GM23248 (cell line): ENCODE measurements at places on chromosomes 6 and 20. TPM values are rescaled to one million over a fixed set of nuclear protein-coding genes. Genes with fewer than 3 reads are reported as not detected.

GRCh38 chr20:35291654-35292503 is at the start of gene FAM83C:
FAM83C (minus strand) TSS chr20:35292425; CDS start chr20:35292304, 121 bp downstream.
- H3K27me3 ChIP-seq, result no peaks in the 10 kb centered on the region
- 0 out of 2 replicates have a peak, but pooled peaks cover 1% of the 10 kb centered on the region for H3K4me1 ChIP-seq
- no peaks in the 10 kb centered on the region for H3K36me3 ChIP-seq
- H3K27ac ChIP-seq, result no peak within 1 kb of the TSS

GRCh38 chr20:9838378-9839295 is at the start of gene PAK5:
PAK5 (minus strand) TSS chr20:9839076; CDS start chr20:9644328, 194,748 bp downstream.
- H3K4me3 ChIP-seq, result no peak within 1 kb of the TSS
- peaks cover 16% of the 10 kb centered on the region for H3K27me3 ChIP-seq
- no peak within 1 kb of the TSS for H3K27ac ChIP-seq
- H3K4me1 ChIP-seq, result no peaks in the 10 kb centered on the region

Gene SSTR4
- not detected in 2 replicates for total RNA-seq

DNA sequence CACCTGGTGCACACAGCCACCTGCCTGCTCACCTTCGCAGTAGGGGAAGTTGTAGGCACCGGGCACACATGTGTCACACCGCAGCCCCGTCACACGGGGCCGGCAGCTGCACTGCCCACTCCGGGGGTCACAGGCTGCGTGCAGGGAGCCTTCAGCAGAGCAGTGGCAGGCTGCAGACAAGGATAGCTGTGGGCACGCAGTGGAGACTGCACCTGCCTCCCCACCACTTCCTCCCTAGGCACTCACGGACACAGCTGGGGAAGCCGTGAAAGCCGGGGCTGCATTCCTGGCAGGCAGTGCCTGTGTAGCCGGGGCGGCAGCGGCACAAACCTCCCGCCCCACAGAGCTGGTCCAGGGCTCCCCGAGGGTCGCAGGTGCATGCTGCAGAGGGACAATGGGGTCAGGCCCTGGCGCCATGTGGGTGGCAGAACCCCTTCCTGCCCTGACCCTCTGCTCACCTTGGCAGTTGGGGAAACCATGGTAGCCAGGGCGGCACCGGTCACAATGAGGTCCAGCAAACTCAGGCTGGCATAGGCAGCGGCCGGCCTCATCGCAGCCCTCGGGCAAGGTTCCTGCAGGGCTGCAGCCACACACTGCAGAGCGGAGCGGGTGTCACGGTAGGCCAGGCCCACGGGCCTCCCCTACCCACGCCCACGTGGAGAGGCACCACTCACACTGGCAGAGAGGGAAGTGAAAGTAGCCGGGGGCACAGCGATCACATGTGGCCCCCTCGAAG is 29.4 kb downstream of the LAMA5 start:
- H3K27ac ChIP-seq, result no peak overlapping the region
- no peak for DNase-seq
- no peaks in the 10 kb centered on the region for H3K36me3 ChIP-seq
- H3K4me1 ChIP-seq, result no peaks in the 10 kb centered on the region
- no peaks in the 10 kb centered on the region for H3K27me3 ChIP-seq

Gene KHDRBS2
- total RNA-seq, result not detected in 2 replicates

GRCh38 chr6:115885636-115886366 is 174.9 kb downstream of the FRK start:
- H3K4me1 ChIP-seq, result peaks cover 5% of the 10 kb centered on the region
- no peak overlapping the region for H3K4me3 ChIP-seq
- no peaks in the 10 kb centered on the region for H3K36me3 ChIP-seq
- no peak for DNase-seq
- H3K27me3 ChIP-seq, result no peaks in the 10 kb centered on the region
